ENCODE measurements at places on chromosomes 11 and 22.

- no peak for DNase-seq
Observed at GRCh38 chr11:130719220-130719915, 196.9 kb downstream of the SNX19 start.

- no peak for DNase-seq
Observed at GRCh38 chr11:14902650-14903350, 10.8 kb upstream of the CYP2R1 start.

- no peak for DNase-seq
Observed at GRCh38 chr11:9834291-9834690, 170.4 kb downstream of the SWAP70 start.

DNA sequence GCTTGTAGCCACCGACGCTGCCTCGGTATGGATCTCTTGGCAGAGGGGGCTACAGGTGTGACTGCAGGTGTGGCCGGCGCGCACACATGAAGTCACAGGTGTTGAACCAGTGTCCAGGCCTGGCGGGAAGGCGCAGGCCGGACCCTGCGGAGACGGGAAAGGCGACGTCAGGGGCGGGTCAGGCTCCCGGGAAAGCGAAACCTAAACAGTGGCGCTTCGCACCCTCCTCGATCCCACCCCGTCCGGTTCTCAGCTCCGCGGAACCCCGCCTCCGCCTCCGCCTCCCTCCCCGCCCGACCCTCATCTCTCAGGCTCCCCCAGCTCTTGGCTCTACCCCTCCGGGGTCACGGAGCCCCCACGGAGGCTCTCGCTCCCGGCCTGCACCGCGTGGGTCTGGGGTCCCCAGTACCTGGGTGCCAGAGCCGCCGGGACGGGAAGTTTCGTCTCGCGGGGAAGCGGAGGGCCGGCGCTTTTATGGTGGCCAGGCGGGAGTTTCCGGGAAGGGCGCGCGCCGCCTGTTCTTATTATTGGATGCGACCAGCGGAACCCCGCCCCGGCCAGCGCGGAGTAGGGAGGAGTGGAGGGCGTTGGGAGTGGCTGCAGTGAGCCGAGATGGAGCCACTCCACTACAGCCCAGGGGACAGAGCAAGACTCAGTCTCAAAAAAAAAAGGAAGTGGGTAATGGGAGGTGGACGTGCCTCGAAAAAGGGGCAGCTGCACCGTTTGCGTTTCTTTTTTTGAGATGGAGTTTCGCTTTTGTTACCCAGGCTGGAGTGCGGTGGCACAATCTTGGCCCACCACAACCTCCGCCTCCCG is at the start of gene IRF7:
Gene IRF7, minus strand, starts transcription at position 447 of the 816 bp plus-strand sequence. CDS start 586 bp downstream, outside the sequence.
- peak; percentile 86 for DNase-seq

DNA sequence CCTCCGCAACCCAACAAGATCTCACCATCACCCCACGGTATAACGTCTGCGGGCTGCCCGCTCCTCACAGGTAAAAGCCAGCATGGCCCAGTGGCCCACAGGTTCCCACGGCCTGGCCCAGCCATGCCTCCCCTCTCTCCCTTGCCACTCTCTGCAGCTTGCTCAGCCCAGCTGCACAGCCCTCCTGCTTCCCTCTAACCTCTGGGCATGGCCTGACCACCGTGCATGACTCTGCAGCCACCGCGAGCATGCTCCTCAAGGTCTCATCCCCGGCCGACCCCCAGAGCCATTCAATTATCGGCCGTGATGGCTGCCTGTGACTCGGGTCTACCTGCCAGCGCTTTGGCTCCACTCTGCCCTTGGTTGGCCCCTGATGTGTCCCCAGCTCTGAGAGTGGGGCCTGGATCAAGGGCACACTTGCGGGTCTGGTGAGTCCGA is 185.5 kb downstream of the CTTN start:
- no peak for DNase-seq

DNA sequence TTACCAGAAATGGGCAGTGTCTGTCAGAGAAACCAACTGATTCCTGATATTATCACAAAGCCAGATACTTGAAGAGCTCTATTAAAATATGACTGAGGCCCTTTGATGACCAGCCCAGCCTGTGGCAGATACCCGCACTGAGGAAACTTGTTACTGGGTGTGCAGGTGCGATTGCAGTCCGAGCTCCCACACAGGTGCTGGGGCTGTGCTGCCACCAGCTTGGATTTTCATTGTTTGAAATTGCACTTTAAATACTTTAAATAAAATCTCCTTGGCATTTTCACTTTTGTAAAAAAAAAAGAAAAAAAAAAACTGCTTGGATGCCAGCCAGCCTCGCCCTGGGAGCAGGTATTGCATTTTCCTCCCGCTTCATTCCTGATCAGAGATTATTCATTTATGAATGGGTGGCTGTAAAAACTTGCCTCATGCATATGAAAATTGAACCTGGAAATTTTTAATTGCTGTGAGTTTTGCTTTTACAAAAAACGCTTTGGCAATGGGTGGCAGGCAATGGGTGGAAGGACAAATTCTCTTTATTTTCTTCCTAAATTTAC is 21.2 kb downstream of the EHF start:
- no peak for DNase-seq

GRCh38 chr22:22931557-22932270 is 44.1 kb downstream of the IGLL5 start:
- DNase-seq: no peak

GRCh38 chr11:65767406-65767805 is 13.4 kb downstream of the AP5B1 start:
- no peak for DNase-seq

GRCh38 chr22:17283423-17283822 is 64.2 kb upstream of the ADA2 start:
- DNase-seq: no peak

GRCh38 chr11:32108576-32108975 is 17.7 kb downstream of the RCN1 start:
- no peak for DNase-seq

DNA sequence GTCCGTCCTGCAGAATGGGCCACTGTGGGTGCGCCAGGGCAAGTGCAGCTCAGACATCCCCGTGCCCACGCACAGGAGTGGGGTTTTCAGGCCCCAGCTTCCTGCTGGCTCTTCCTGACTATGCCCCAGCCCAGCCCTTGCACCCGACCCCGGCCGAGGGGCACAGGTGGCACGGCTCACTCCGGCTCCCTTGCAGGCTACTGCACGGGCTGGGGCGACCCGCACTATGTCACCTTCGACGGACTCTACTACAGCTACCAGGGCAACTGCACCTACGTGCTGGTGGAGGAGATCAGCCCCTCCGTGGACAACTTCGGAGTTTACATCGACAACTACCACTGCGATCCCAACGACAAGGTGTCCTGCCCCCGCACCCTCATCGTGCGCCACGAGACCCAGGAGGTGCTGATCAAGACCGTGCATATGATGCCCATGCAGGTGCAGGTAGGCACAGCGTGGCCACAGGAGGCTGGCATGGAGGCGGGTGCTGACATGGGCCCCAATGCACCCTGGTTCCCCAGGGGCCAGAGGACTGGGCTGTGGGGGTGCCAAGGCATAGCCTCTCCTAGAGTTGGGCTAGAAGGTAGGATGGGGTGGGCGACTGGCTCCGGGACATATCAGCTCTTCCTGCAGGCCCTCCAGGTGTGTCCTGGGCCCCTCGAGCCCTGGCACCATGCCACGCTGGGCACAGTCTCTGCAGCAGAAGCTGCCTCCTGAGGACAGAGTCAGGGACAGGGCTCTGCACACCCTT is 27.7 kb downstream of the MUC2 start:
- DNase-seq: no peak

DNA sequence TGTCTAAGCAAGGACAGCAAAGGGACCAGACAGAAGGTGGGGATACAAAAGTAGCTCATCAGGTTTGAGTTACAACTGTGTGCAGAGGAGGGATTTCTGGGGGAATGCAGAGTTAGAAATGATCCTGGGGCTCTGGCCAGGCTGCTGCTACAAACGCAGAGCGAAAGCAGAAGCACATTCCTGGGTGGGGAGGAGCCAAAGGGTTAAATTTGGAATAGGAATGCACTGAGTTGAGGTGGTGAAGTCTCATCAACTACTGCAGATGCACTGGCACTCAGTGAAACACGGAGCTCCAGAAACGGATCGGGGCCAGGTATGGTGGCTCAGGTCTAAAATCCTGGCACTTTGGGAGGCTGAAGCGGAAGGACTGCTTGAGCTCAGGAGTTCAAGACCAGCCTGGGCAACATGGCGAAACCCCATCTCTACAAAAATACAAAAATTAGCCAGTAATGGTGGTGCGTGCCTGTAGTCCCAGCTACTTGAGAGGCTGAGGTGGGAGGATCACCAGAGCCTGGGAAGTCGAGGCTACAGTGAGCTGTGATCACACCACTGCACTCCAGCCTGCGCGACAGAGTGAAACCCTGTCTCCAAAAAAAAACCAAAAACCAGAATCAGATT is 3.2 kb downstream of the CHKA start:
- no peak for DNase-seq

DNA sequence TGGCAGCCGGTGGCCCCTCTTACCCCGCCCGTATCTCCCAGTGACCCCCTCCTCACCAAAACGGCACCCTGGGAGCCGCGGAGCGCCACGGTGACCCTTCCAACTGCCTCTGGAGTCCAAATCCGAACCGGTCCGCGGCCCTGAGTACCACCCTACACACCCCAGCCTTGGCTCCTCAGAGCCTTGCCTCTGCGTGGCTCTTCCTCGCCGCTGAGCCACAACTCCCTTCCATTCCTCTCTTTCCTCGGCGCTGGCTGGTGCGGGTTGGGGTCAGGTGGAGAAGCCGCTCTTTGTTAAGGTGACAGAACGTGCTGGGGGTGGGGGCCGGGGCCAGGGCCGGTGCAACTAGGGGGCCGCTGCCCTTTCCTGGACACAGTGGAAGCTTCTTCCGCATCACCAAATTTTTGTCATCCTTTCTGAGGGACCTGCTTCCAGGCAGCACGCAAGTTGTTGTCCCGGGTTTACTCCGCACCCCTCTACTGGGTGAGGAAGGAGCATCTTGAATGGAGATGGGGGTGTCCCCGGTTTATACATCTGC is 6.5 kb downstream of the ALX4 start:
- no peak for DNase-seq

- no peak for DNase-seq
Observed at GRCh38 chr22:33650244-33650643, 270.0 kb downstream of the LARGE1 start.

DNA sequence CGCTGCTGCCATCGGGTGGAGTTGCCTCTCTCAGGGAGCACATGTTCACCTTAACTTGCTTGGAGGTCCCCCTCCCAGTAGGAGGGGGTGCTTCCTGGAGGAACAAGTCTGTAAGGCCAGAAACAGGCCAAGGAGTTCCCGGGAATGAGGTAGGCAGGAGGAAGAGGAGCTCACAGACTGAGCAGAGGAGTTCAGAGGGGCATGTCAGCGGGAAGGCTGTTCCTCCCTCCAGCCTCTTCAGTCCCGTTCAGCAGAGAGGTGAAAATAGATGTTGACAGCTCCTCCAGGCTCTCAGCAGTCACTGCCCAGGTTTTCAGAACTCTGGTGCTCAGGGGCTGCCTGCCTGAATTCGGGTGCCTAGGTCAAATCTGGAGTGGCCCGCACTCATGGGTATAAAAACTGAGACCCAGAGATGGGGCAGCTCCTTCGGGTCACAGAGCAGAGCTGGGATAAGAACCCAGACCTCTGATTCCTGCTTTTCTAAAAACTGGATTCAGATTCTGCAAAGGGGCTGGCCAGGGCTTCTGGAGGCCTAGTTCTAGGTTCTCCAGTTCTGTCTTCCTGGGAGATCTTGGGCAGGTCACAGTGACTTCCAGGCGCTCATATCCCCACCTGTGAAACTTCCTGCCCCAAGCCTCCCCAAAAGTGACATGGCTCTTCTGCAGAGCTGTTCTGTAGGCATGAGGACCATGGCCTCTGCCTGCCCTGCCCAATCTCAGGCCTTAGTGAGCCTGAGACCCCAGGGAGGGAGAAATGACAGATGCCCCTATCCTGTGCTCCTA is 18.3 kb downstream of the ATG16L2 start:
- no peak for DNase-seq

- DNase-seq: peak; percentile 44
Observed at GRCh38 chr11:46896719-46897406, 21.5 kb downstream of the LRP4 start.

- DNase-seq: no peak
Observed at GRCh38 chr11:16000065-16000464, 356.3 kb downstream of the SOX6 start.

DNA sequence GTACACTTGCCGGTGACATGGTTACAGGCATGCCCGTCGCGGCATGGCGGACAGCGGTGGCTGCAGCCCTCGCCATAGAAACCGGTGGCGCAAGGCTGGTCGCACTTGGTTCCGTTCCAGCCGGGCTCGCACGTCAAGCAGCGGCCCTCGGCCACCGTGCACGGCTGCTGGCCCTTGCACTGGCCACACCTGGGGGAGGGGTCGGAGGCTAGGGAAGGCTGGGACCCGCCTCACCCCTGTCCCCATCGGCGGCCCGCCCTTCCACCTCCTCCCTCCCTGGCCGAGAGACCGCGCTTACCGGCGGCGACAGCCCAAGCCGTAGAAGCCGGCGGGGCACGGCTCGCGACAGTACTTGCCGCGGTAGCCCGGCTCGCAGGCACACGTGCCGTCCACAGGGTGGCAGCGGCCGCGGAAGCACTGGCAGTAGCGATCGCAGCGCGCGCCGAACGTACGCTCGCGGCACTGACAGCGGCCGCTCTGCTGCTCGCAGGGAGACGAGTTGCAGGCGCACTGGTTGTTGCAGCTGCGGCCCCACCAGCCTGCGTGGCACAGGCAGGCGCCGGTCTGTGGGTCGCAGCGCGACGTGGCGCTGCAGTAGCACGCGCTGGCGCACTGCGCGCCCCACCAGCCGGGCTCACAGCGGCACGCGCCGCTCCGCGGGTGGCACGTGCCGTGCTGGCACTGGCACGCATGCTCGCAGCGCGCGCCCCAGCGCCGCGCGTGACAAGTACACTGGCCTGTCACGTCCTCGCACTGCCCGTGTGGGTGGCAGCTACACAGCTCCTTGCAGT is 6.7 kb downstream of the SCARF2 start:
- DNase-seq: no peak

- peak; percentile 75 for DNase-seq
Observed at GRCh38 chr11:65988791-65989592, 13.0 kb downstream of the EIF1AD start.

GRCh38 chr22:37020192-37020479 is 594 bp downstream of the MPST start:
- DNase-seq: peak; percentile 56

- DNase-seq: no peak
Observed at GRCh38 chr11:84056653-84057376, 770.6 kb upstream of the CCDC90B start.

GRCh38 chr11:102598272-102598671 is 26.9 kb downstream of the MMP20 start:
- DNase-seq: no peak

GRCh38 chr11:133992121-133992520 is 35.4 kb upstream of the IGSF9B start:
- no peak for DNase-seq

DNA sequence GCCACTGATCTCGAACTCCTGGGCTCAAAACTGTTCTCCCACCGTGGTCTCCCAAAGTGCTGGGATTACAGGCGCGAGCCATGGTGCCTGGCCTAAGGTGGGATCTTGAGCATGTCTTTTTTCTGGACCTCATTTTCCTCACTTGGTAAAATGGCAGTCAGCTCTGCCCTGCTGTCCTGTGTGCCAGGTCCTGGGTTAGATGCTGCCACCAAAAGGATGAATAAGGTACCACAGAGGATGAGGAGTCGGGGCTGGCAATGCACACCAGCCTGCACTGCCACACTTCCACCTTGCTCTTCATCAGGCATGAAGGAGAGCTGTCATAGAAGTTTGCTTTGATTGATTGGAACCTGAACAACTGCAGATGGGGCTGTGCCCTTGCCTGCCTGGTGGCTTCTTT is 32.3 kb downstream of the ACO2 start:
- no peak for DNase-seq

- no peak for DNase-seq
Observed at GRCh38 chr11:62402226-62402959, 16.4 kb upstream of the SCGB1A1 start.

GRCh38 chr11:78642979-78643675 is 68.5 kb upstream of the NARS2 start:
- DNase-seq: no peak

GRCh38 chr11:14519597-14519916 is 629 bp downstream of the PSMA1 start:
- DNase-seq: no peak

All from K562 (cell line).